NCI-H510A treated with DMSO at 0.1 percent for 48 hours (cell line): ENCODE measurements at places on chromosomes 6 and 20.

- no peak for DNase-seq
Observed at GRCh38 chr6:135546680-135547418, 49.3 kb upstream of the AHI1 start.

- DNase-seq, result no peak
Observed at GRCh38 chr6:129446272-129447197, 263.4 kb downstream of the ARHGAP18 start.

- DNase-seq, result no peak
Observed at GRCh38 chr20:33981964-33982363, 11.7 kb upstream of the RALY start.

DNA sequence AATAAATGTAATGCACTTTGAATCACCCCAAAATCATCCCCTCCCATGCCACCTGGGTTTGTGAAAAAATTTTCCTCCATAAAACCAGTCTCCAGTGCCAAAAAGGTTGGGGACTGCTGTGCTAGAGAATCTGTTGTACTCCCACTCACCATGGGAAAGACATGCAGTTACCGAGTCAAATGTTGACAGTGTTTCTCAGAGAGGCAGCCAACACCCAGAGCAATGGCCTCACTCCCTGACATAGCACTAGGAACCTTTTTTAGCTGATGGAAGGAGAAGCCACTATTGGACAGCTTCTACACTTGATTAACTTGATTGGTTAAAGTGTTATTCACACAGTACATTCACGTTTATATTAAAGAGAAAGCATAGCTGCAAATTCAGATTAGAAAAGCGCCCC is 59.8 kb upstream of the MANEA start:
- no peak for DNase-seq

DNA sequence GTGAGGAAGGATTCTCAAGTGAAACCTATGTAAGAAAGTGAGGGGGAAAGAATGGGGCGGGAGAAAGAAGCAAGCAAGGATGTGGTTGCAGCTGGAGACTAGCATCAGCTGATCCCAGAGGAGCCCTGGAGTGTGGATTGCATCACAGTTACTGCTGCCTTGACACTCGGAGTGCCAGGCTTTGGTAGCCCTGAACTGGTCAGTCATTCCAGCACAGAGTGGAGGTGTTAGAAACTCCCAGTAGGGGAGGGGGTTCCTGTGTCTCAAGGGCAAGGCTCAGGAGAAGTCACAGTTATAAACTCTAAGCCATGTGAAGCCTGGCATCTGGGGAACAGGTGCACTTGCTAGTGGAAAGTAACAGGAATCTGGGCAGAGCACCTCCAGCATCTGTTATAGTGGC is 23.5 kb downstream of the SNAP25 start:
- no peak for DNase-seq

GRCh38 chr6:24991810-24992467 is 56.2 kb upstream of the RIPOR2 start:
- DNase-seq, result peak; percentile 70

DNA sequence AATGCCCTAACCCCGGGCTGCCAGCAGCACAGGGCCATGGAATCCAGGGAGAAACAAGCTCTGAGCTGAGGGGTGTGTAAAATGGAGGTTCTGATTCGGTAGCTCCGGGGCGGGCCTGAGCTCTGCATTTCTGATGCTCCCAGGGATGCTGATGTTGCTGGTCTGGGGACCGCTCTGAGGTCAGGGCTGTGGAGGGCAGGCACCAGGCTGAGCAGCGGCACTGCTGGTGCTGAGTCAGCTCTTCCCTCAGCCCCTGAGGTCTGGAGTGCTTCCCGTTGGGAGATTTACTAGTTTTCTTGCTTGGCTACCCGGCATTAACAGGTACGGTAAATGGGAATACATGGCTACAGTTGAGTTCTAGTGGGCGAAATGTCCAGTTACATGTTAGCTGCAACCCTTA is 18.6 kb upstream of the CST3 start:
- no peak for DNase-seq

- DNase-seq, result no peak
Observed at GRCh38 chr6:161985876-161986423, 712.1 kb upstream of the AGPAT4 start.

GRCh38 chr20:3687655-3688054 is 5.8 kb upstream of the ADAM33 start:
- peak; percentile 24 for DNase-seq

GRCh38 chr20:18288749-18289267 is 481 bp downstream of the ZNF133 start:
- peak; percentile 29 for DNase-seq

DNA sequence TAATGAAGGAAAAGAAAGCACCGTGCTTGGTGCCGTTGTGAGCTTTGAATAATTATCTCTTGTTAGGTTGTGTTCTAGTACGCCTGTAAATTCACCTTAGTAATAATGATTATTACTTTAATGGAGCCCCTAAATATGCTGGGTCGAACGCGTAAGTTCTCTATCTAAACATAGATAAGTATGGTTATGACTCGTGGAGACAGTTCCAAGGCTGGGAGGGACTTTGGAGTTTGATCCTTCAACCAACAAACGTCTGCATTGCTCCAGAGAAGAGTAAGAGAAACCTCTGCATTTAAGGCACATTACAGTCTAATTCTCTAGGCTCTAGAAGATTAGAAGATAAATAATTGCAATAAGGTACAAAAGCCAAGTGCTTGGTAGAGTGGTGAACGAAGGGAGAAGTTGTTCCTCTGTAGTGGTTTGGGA is 514 bp downstream of the ACOT13 start:
- DNase-seq, result peak; percentile 54

GRCh38 chr6:144145541-144145940 is 4.8 kb upstream of the STX11 start:
- no peak for DNase-seq
